ENCODE measurements at places on chromosomes 2 and 18. TPM values are rescaled to one million over a fixed set of nuclear protein-coding genes. Genes with fewer than 3 reads are reported as not detected.

ALK gene
- total RNA-seq, result 0.35 TPM

DSC3 gene
- 2.1 TPM for total RNA-seq

UGT1A1 gene
- total RNA-seq, result not detected

TDRD15 gene
- total RNA-seq, result 0.07 TPM

CNDP1 gene
- not detected for total RNA-seq

UGT1A9 gene
- total RNA-seq, result not detected

CYP27A1 gene
- total RNA-seq, result 4.2 TPM

RAMP1 gene
- total RNA-seq, result 2.7 TPM

GPC1 gene
- 56.9 TPM for total RNA-seq

PROKR1 gene
- 5.2 TPM for total RNA-seq

HOXD8 gene
- total RNA-seq, result not detected

SLC30A3 gene
- total RNA-seq, result 8.3 TPM

PDE1A gene
- 0.28 TPM for total RNA-seq

CELF4 gene
- 2.6 TPM for total RNA-seq

All from GM23338 (cell line).